Right renal pelvis (tissue), 4 donors: ENCODE measurements at places on chromosomes 2 and 18. TPM values are rescaled to one million over a fixed set of nuclear protein-coding genes. Genes with fewer than 3 reads are reported as not detected.

GRCh38 chr18:73861771-73862170 is 285.9 kb downstream of the FBXO15 start:
- no peak for DNase-seq

The LPIN1 gene
- 19.6 TPM for polyA plus RNA-seq

The ALK gene
- 0.11 TPM for polyA plus RNA-seq

GRCh38 chr2:24913911-24914310 is 6.1 kb downstream of the ADCY3 start:
- DNase-seq = no peak

The EMILIN2 gene
- 13.1 TPM for polyA plus RNA-seq

DNA sequence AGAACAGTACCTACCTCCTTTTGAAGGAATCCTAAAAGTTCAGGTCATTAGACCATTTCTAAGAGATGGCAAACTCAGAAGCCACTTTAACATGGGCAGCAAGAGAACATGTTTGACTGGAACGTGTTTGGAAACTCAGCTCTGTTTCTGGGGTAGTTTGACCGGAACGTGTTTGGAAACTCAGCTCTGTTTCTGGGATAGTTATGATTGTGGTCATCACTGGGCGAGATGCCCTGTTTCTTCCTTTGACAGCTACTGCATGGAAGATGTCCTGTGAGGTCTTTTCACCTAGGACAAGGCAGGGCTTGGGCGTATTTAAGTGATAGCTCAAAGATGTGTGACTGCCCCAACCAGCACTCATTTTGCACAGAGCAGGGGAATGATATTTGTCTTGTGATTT is 19.9 kb upstream of the SERPINB13 start:
- DNase-seq = no peak

GRCh38 chr2:167987558-167987957 is 259.8 kb downstream of the STK39 start:
- no peak for DNase-seq

The MZT2A gene
- polyA plus RNA-seq = 46.7 TPM

DNA sequence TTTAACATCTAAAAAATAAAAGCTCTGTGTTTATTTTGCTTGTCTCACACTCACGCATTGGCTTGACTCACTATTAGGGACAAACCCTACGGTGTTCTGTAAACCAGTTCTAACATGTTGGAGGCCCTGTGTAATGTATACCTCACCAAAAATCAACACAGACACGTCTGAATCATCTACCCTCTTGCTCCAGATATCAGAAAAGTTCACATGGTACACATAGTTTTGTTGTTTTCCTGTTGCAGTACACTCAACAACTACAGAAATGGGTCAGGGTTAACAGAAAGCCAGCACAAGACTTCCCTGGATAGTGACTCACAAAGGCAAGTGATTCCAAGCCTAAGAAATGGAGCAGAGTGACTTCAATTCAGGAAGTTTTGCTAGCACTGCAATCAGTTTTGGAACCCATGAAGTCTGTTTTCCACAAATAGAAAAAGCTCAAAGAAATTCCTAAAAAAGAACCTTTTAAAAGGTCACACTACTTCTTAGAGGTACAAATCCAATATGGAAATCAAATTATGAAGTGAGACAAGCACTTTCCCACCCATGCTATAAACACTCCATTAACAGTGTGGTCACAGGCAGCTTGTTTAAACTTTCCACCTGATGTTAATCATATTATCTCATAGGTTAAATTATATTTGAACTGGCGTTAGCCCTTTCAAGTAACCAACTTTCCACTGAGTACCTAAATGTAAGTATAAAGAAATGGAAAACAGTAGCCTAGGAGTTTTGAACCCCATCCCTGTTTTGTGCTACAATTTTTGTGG is 87.4 kb downstream of the GAREM1 start:
- DNase-seq = no peak

- no peak for DNase-seq
Measured at GRCh38 chr2:45818591-45818990, 167.1 kb downstream of the PRKCE start.

The SLC30A3 gene
- 5.1 TPM for polyA plus RNA-seq

DNA sequence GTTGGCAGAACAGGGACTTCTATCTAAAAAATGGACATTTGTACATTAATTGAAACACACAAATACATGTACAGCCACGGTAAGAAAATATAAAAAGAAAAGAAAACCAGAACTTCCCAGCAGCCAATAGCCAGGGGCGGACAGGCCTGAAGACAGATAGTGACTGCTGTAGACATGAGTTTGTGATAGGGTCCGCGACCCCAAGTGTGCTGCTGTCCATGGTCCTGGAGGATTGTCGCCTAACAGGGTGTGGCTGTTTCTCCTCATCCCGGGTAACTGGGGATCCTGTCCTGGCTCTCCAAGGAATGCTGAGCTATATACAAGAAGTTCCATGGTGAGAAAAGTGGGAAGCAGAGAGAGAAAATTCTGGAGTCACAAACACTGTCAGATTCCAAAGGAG is 266.5 kb upstream of the SALL3 start:
- DNase-seq = peak; percentile 40

DNA sequence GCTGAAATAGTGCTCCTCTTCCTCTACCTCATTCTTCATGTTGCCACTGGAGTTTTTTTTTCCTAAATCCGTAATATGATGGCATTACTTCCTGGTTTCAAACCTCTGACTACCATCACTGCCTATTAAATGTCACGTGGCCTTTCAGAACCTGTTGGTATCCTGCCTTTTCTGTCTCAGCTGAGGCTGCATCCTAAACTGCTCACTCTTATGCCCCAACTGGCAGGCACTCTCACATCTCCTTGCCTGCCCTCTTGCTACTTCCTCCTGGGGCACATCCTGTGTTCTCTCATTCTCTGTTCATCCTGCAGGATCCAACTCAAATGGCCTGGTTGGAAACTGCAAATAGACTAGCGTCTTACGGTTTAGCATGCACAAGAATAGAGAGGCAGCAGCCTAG is 468.1 kb upstream of the FANCL start:
- no peak for DNase-seq

GRCh38 chr2:172106108-172106961 is 3.6 kb upstream of the DLX2 start:
- DNase-seq = no peak

DNA sequence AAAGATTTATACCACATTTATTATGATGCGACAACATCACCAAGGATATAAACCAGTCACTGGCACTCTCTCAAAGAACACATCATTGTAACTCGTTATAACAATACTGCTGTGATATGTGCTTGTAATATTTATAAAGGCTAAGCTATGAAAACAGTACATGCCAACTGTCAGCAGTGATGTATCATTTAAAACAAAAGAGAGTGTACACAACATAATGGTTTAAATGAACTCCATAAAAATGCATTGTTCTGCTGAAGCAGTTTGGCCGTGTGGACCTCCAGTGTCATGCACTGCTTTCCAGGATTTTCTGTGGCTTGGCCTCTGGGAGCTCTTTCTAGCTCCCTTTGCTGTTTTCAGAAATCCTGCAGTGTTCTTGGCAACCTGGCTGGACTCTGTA is 215.6 kb downstream of the MTX2 start:
- DNase-seq = no peak

DNA sequence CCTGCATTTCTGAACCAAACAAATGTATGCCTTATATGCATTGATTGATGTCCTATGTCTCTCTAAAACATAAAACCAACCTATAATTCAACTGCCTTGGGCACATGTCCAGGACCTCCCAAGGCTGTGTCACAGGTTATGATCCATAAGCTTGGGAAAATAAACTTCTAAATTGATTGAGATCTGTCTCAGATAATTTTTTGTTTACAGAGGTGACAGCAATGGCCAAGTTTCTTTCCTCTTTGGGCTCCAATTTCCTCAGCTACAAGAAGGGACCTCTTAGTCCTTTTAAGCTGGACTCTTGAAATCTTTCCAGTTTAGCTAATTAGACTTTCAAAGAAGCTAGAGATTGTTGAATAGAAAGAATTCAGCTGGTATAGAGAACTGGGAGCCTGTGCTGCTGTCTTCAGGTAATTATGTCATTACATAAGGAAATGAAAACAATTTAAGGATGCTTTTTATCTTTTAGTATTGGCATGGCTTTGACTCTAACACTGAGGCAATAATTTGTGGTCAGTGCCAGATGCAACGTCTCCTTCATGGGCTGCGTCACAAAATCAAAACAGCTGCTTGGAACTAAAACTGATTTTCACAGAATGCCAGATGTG is 412.1 kb upstream of the TRIB2 start:
- DNase-seq = no peak

GRCh38 chr18:61702007-61702406 is 190.8 kb downstream of the RNF152 start:
- DNase-seq = no peak

- DNase-seq = peak; percentile 55
Measured at GRCh38 chr2:120253021-120253882, 600 bp downstream of the RALB start.

The RUFY4 gene
- 0.59 TPM for polyA plus RNA-seq

DNA sequence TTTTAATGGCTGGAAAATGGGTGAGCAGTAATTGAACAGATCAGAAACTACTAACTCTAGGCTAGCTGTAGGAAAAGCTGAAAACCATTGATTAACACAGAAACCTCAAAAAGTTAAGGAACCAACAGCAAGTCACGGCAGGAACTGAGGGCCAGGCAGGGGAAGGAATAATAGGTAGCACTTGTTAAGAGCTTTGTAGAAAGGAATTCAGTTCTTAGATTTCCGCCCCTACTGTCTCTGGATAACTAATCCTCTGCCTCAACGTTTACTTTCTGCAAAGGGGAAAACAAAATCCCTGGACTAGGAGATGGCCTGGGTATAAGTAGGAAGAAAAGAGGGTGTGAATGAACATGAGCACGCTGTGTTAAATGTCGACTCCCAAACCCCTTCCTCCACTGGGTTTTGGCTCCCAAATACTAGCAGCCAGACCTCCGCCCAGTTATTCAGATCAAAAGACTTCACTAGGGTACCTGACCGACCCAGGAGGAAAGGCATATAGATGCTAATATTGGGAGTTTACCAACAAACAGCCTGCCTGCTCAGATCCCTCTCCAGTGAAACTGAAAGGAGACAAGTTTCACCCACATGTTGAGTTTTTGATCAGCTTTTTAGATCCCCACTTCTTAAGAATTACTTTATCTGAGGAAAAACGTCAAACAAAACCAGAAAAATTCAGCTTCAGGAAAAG is 12.4 kb downstream of the SMAD2 start:
- DNase-seq = no peak

DNA sequence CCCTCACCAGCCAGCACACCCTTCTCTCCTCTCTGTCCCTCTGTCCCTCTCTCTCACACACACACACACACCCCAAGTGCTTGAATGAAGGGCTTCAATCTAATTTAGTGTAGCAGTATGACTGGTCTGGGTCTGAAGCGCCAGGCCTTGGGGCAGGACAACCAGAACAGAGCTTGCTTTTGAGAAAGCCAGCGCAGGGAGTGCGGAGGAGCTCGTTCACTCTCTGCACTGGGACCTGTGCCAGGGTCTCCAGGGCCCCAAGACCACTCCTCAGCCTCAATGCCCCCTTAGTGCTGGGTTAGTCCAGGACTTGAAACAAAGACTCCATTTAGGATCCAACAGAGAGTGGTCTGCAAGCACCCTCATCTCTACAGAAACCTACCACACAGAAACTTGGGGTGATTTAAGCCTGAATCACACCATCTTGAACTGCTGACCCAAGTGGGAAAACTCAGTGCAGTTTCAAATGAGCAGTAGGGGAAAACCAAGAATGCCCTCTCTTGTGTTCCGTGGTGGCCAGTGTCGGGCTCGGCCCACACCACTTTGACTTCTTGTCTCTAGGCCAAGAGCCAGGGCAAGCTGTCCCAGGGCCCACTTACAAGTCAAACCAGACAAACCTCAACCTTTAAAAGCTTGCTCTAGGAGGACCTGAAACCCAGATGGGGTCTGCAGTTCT is 66.6 kb upstream of the WIPF1 start:
- DNase-seq = no peak

The CPS1 gene
- polyA plus RNA-seq = 4.6 TPM

The CXCR1 gene
- not detected for polyA plus RNA-seq

GRCh38 chr2:19868701-19869580 is 32.8 kb downstream of the TTC32 start:
- DNase-seq = no peak

DNA sequence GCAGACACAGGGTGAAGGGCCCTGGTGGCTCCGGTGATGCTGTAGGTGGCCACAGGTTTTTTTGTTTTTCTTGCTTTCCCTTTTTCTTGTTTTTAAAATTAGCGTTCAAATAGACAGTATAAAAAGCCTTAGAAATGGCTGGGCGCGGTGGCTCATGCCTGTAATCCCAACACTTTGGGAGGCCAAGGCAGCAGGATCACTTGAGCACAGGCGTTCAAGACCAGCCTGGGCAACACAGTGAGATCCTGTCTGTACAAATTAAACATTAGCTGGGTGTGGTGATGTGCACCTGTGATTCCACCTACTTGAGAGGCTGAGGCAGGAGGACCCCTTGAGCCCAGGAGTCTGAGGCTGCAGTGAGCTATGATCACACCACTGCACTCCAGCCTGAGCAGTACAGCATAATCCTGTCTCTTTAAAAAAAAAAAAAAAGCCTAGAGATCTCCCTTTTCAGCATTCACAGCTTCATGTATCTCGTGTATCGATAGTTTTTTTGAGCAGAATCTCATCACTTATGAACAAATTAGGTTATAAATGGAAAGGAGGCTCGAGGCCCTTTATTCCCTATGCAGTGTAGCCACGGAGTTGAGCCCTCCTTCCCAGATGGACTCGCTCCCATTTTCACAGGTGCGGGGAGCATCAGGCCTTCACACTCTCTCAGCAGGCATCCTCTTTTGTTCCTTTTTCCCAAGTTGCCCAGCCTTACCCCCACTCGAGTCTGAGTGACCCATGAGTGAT is 50.8 kb downstream of the EMILIN2 start:
- DNase-seq = no peak

- no peak for DNase-seq
Measured at GRCh38 chr2:224405412-224405811, 3.5 kb upstream of the FAM124B start.

DNA sequence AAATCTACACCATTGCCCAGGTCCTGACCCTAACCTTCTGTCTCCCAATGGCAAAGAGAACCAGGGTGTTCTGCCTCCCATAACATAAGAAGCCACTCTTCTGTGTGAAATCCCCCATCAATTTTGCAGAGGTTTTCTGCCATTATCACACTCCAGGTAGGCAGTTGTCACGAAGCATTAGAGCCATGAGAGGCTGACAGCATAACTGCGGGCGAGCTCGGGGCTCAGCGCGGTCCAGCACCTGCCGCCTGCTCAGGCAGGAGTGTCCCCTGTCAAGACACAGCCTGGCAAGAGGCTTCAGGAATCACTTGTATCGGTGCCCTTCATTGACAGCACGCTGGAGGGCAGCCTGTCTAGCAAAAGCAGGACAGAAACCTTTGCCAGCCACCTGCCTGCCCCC is 251.2 kb downstream of the SATB2 start:
- DNase-seq = no peak

DNA sequence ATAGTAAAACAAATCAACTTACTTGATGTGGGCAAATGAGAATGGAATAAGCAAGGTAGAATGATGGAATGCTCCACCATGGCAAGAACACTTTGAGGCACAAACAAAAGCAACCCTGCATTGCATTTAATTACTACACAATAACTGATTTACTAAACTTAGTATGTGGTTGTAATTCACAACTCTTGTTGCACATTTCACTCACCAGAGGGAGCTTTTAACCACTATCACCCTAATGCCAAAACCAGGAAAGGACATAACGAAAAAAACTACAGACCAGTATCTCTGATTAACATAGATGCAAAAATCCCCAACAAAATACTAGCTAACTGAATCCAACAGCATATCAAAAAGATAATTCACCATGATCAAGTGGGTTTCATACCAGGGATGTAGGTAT is 659.8 kb downstream of the CPS1 start:
- DNase-seq = no peak
